ENCODE measurements at places on chromosomes 2 and 18. TPM values are rescaled to one million over a fixed set of nuclear protein-coding genes. Genes with fewer than 3 reads are reported as not detected.

The SYT4 gene
- total RNA-seq, result 0.06 TPM

DNA sequence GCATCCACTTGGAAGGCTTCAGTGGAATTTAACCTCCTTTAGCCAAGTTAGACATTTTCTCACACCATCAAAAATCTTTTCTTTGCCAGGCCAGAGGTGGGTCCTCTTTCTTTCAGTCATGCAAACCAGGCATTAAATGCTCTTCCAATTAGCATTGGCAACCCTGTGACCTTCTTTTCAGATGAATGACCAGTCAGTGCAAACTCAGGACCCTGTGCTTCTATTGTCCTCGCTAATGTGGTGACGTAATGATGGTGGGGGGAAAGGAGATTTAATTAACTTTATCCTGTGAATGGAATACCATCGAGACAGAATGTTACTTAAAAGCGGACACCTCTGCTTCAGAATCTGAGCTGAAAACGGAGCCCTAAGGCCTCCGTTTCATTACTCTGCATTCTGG is 23.2 kb upstream of the STPG4 start:
- peak; percentile 87 for DNase-seq

- no peak for DNase-seq
Measured at GRCh38 chr2:147610496-147611040, 234.3 kb upstream of the ACVR2A start.

GRCh38 chr2:216201692-216202306 is 92.7 kb downstream of the XRCC5 start:
- DNase-seq, result no peak

DNA sequence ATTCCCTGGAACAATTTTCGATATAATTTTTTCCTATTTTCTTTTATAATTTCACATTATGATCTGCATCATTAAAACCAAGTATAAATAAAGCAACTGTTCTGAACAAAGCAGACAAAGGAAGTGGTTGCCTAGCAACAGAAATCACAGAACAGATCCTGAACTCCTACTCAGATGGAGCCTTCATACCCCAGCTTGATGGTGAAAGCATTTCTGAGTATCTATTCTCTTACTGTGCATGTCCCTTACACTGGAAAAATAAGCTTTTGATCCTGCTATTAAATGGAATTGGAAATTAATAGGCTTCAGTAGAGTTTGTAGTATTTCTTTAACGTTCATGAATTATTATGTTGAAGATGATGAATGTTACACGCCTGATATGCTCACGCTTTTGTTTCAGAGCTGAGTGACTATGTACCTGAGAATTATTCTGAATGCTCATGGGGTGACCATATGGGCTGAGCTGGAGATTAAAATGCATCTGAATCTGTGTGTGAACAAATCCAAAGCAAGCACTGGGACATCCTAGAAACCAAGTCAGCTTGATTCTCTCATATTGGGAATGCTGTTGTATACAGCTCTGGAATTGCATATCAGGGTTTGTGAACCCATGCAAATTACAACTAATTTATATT is 254.0 kb downstream of the KCNJ3 start:
- DNase-seq, result peak; percentile 64

The VAPA gene
- 165 TPM for total RNA-seq

DNA sequence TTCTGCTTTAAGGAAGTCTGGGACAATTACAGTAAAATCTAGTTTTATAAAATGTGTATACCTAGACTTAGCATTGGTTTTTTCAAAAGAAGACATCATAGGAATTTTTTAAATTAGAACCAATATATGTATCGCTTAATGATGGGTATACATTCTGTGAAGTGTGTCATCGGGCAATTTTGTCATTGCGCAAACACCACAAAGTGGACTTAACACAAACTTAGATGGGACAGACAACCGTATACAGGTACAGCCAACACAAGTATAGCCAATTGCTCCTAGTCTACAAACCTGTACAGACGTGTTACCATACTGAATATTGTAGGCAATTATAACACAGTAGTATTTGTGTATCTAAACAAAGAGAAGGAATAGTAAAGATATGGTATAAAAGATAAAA is 12.7 kb downstream of the MYO1B start:
- no peak for DNase-seq

DNA sequence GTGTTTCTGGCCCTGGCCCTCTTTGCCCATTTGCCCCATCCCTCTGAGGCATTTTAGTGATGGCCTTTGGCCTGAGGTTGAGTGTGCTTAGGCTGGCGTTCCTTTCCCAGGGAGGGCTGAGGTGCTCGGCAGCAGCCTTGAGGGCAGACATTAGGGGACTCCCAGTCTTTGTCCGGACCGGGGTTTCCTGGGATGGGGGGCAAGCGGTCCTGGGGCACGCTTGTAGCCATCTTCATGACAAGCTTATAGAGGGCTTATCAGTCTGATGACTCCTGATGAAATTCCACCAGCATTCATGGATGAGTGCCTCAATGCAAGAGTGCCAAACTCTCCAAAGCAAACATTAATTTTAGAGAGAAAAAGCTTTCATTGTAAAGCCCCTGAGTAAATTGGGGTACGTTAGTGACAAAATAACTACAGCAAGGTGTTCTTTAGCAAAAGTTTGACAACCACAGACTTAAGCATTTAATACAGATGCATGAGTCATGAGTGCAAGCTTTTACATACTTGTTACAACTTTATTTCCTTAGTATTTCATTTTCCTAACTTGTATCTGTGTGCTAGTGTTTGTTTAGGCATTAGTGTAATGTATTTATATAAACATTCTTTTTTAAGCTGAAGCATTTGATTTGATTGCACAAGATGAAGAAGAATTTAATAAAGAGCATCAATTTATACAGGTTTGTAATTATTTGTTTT is 45.6 kb downstream of the CEP192 start:
- no peak for DNase-seq

DNA sequence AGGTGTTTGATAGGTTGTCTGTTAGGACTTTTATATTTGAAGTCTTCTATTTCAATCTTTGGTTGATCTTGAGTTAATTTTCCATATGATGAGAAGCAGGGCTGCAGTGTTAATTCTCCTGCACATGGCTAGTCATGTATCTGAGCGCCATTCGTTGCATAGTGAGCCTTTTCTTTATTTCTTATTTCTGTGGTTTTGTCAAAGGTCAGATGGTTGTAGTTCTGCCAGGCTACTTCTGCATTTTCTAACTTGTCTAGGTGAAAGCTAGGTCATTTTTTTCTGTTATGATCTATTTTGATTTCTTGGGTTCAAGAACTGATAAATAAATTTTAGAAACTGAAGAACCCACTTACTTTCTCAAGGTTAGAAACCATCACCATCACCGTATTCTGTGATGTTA is 56.7 kb downstream of the CCDC74A start:
- DNase-seq, result no peak

The PPP1R1C gene
- 9.3 TPM for total RNA-seq

DNA sequence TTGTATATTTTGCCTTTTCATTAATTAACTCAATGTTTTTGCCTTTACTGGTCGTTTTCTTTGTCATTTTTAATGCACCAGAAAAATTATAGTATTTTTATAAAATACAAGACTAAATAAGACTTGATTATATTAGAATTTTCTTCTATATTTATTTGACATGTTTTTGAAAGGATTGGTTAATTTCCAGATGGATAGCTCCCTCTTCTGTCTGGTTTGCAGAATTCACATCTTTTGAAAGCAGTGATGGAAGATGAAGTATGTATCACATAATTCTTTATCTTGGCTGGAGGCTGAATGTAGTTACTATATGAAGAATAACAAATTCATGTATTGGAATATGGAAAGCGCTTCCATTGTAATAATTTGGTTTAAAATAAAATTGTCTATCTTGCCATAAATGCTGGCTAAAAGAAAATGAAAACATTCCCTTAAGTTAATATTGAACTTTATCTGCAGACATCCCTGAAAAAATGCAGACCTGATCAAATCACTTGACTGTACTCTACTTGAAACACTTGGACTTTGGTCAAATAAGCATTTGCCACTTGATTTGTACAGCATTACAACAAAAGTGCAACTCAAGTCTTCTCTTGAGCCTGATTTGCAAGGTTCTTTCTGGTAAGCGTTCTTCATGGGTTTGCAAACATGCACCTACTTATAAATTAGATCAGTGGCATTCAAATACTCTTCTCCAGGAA is 86.3 kb upstream of the EFEMP1 start:
- DNase-seq, result peak; percentile 23

DNA sequence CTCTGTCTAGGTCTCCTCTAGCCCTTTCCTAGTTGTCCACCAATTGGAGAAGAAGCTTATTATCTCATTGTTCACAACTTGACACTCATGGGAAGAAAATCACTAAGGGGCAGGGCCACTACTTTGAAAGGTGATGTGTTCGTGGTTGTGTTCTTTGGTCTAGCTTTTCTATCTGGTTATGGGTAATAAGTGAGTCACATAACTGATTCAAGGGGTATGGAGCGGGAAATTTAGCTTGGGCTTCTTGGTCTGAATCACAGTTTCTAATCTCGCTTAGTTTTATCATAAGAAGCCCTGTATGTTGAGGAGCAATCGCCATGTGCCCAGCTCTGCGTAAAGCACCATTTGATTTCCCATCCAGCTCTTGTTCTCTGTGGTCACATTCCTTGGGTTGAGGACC is 18.7 kb upstream of the DYTN start:
- DNase-seq, result no peak

The FAM237A gene
- not detected for total RNA-seq

DNA sequence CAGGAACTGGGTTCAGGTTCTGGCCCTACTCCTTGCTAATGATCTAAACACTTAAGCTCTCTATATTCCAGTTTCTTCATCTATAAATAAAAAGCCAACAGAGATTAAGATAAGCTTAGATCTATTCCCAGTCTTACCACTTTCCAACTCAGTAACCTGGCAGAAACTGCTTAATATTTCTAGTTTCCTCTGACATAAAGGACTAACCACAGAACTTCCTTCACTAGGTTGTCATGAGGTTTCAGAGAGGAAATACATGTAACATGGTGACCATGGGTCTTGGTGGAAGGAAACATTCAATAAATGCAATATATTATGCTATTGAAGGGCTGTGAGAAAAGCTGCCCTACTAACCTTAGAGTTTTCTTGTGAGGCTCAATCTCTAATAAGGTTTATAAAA is 114.4 kb upstream of the PDE1A start:
- no peak for DNase-seq

DNA sequence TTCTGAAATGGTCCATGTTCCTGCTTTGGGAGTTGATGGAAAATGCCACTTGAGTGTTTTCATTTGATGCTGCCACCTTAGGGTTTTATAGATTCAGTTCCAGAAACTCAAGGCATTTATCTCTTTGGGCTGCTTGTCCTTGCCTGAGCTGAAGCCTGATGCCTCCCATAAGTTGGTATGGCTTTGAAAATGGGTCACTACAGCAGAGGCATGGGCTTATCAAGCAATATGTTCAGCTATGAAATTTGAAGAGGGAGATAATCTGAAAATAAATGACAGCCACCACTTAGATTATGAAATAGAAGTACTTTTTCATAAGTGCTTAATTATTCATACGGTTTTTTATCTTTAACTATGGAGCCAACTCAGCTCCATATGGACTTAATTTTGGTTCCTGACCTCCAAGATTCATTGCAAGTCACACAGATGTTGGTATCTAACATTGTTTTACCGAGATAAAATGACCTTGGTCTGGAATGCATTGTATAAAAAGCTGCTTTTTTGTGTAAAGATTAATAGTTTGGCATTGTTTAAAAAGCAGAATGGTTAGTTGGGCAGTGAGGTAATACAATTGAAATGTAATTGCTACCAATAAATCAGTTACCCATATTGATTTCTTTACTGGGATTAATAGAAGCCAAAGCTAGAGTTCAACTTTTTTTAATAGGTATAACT is 4.5 kb downstream of the SLC14A1 start:
- DNase-seq, result no peak

DNA sequence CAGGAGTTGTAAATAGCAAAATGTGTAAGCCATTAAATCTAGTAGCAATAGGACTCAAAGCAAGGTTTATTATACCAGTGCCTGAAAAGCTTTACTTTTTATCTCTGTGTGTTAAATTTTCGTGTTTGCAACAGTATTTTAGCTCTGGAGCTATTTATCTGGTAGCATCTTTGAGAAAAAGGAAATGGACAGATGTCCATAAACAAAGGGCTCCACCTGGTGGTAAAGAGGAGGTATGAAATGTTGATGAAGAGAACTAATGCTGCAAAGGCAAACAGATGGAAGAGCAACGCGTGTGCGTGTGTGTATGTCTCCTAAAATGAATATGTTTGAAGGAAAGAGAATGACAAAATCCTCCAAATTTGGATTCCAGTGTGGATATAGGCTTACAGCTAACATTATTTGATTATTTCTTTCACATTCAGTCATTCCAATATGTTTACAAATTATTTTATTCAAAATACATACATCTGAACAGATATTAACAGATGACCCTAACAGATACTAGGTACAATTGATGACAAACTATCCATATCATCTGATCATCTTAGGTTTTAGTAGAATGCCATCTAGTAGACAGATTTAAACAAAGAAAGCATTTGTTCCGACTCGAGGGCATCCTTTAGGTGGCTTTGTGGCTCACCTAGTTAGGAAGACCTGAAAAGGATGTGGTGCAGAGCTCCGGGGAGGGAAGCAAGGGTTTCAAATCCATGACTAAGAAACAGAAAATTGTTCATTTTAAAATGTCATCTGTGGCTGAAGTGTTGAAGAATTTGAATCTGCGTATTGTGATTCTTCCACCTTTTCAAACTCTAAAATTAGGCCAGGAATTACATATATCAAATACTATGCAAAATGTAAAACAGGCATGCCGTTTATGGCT is 383.3 kb downstream of the MTX2 start:
- DNase-seq, result peak; percentile 74

The DSG1 gene
- not detected for total RNA-seq

DNA sequence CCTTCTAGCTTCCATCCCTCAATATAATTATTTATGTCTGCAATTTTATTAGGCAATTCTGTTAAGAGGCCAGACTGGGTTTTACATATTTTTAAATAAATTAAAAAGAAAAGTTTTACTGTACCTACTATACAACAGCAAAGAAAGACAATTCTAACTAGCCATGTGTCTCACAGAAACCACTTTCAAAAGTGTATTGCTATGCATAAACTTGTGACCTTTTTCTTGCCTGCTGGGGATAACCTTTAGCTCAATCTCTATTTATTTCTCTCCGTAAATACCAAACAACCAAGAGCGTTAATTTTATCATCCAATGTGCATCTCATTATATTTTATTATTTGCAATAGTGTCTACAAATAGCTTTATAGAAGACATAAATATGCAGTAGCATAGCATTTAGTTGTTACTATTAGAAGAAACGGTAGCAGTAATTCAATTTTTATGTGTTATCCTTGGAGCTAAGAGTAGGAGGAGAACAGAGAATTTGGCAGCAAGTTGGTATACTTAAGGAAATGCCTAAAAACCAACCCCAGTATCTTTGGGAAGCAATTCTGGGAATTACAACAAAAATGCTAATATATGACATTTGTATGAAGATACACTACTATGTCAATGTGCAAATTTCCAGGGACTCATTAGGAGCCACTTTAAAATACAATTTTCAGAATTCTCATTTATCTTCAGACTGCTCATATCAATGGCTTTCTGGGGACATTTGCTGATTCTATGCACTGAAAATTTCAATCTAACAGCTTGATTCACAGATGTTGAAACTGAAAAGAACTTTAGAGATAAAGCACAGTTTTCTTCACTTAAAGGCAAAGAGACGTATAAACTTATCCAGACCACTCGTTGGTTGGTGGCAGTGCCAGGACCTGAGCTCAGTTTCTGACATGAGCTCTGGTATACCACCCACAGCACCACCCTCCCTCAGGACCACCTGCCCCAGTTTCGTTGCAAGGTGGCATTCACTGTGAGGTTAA is 23.0 kb upstream of the RTN4 start:
- DNase-seq, result no peak

GRCh38 chr2:107313316-107313715 is 427.3 kb upstream of the ST6GAL2 start:
- DNase-seq, result no peak

The EDAR gene
- total RNA-seq, result not detected

- no peak for DNase-seq
Measured at GRCh38 chr2:237551071-237551574, 15.3 kb upstream of the PRLH start.

All from neural progenitor cell (in vitro differentiated cells).